ENCODE measurements at places on chromosomes 11 and 22.

DNA sequence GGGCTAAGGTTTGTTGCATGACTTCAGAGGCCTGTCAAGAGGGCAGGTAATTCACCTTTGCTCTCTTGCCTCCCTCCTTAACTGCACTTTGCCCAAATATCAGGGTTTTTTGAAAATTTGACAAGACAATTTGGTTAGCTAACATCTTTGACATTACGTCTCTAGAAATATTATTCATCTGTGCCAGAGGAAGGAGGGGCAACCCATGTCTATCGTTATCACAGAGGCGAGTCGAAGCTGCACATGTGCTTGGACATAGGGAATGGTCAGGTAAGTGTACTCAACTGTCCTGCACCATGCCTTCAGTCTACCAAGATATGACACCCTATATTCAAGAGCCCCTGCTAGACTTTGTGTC lies 3.7 kb downstream of the AKIP1 start:
- DNase-seq: no peak

DNA sequence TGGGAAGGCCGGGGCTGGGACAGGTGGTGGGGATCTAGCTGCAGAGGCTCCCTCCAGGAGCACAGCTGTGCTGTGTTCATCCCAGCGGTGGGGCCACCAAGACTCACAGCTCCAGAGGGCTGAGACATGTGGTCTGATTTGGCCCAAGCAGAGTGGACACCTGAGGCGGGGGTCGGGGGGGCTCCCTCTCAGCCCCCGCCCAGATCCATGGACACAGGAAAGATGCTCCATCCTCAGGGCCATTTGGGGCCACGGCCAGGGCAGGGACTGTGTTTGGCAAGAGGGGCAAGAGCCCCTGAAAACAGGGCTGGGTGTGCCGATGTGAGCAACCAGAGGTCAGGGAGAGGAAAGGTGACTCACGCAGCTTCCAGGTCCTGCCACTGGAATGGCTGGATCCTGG lies 219.4 kb downstream of the BRD1 start:
- no peak for DNase-seq

DNA sequence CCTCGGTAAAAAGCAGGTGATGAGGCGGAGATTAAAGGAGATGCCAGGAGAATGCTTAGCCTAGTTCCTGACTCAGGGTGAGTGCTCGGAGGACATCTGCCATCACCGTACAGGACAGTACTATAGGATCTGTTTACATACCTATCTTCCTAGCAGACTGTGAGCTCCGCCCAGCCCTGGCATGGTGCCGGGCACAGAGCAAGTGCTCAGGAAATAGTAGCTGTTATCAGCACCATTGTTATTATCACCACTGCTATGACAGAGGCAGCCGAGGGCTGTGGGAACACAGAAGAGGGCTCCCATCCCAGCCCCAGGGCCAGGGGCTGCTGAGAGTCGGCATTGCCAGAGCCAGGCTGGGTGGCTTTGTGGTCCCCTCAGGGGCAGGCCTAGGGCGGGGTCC lies 642 bp upstream of the SEPTIN3 start:
- peak; percentile 49 for DNase-seq

- no peak for DNase-seq
Observed at GRCh38 chr11:69202511-69203221, 46.9 kb downstream of the SMIM38 start.

GRCh38 chr11:133809569-133810491 lies 35.5 kb downstream of the SPATA19 start:
- DNase-seq: no peak

Data from RPMI8226 (cell line).